ENCODE measurements at places on chromosomes 4 and X.

GRCh38 chr4:7655511-7656243, 220.9 kb upstream of the PSAPL1 start:
- DNase-seq: no peak

- no peak for DNase-seq
These were observed 52.6 kb downstream of the LIMCH1 start for GRCh38 chr4:41590591-41590990.

DNA sequence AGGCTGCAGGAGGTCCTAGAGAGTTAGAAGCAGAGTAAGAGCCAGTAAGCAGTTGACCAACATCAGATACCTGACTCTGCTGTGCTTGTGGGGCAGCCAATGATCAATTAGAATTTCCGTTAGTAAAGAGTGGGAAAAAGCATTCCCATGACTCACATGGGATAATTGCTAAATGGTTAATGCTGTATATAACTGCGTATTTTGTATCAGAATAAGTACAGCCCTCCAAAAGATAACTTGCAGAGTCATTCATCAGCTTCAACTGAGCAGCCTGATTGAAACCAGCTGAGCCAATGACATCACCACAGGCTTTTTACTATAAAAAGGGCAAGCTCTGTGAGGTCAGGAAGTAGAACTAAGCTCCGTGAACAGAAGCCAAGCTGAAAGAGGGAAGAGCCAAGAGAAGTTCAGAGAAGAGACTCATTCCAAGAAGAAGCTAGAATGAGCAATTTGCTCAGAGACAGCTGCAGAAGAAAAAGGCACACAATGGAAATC, 67.9 kb downstream of the PPP3CA start:
- no peak for DNase-seq

DNA sequence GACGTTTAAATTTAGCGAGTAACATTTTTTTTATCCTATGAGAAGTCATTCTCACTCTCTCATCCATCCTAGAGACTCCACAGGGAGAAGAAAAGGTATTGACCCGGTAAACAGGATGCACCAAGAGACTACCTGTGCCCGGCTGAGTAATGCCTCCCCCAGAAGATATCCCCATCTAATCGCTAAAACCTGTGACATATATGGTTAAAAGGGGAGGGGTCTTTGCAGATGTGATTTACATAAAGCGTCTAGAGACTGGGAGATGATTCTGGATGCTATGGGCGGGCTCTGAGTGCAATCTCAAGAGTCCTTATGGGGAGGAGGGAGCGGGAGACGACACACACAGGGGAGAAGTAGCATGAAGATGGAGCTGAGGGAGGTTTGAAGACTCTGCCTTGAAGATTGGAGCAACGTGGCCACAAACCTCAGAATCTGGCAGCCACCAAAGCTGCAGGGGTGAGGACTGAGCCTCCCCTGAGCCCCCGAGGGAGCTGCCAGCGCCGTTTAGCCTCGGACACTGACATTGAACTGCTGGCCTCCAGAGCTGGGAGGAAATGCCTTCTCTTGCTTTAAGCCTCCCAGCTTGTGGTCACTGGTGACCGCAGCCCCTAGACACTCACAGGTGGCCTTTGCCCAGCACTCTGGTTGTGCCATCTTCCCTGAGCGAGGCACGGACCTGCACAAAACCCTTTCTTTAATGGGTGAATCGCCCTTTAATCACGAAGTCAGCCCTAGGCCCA, 11.2 kb downstream of the ABLIM2 start:
- DNase-seq: no peak

- no peak for DNase-seq
These were observed 263.5 kb upstream of the DKK2 start for GRCh38 chr4:107299646-107300045.

- no peak for DNase-seq
These were observed 18.4 kb downstream of the WDFY3 start for GRCh38 chr4:84948056-84948455.

Data from activated T-cell treated with anti-CD3 and anti-CD28 coated beads, Interleukin-2, amount 50 U/mL, for 48 hours (primary cell).